Activated CD4-positive, CD25-positive, alpha-beta regulatory T cell treated with anti-CD3 and anti-CD28 coated beads, Interleukin-2, amount 50 U/mL, for 16 hours (primary cell): ENCODE measurements at places on chromosomes 6 and 20.
A peak's percentile ranks its signal among the peaks of the same experiment; 100 is the strongest.

- peak; percentile 3 for DNase-seq
Observed at GRCh38 chr20:52494244-52494643, 302.7 kb upstream of the ZFP64 start.

- no peak for DNase-seq
Observed at GRCh38 chr6:36735110-36736071, 37.8 kb downstream of the RAB44 start.

DNA sequence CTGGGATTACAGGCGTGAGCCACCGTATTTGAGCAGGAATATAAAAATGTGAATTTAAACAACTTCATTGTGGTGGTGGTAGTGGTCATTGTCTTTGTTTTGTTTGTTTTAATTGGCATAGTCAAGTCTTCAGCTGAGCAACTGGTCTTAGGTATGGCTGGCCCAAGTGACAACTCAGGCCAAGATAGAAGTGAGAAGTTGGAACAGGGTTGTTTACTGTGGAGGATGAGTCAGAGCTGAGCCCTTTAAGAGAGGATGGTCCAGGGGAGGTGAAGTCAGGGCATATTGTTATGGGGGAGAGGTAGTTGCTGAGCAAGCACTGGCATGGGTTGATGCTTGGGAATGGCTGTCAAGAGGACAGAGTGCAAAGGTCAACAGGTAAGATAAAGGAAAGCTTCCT lies 308.2 kb downstream of the FARS2 start:
- no peak for DNase-seq

DNA sequence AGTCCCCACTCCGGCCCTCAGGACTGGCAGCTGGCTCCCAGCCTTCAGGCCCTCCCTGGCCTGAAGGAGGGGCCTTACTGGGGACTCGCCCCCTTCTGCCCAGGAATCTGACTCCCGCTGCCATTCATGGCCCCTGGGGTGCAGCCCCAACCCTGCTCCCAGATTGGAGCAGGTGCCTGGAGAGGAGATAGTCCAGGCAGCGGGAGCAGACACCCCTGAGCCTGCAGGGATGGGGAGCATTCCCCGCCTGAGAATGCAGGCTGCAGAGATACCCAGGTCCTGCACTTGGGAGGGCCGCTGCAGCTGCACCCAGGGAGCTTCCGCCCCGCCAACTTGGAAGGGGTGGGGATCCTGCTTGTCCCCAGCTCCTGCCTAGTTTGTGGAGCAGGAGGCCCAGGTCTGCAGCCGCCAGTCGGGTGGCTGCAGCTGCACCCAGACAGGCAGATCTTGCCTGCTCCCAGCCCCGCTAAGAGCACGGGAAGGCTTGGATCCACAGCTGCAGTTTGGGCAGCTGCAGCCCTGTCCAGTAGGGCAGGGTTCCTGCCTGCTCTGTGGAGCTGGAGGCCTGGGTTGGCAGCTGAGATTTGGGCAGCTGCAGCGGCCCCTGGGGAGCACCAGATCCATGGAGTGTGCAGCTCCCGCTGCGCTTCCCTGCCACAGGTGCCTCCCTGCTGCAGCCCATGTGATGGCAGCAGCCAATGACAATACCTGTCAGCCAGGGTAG lies 5.2 kb downstream of the GTSF1L start:
- no peak for DNase-seq

DNA sequence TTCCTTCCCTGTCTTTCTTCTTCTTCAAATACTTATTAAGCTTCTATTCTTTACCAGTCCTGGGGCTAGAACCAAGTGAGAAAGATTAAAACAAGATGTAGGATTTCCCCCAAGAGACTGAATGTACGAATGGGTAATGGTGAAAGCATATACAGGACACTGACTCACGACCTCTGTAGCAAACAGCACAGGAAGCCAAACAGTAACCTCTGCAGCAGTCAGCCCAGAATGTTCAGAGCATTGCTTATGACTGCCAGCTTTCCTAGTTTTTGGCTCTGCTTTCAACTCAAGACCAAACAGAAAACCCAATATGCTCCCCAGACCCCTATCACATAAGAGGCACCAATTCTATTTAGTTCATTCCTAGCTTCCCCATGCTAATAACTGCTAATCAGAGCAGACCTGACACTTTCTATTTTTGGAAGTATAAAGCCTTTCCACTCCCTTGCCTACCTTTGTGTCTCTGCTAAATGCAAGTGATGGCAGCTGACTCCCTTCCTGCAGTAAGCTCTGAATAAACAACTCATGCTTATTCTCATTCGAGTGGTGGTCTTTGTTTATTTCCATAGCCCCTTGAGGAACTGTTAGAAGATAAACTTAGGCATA lies 690.6 kb downstream of the EPM2A start:
- DNase-seq: no peak

DNA sequence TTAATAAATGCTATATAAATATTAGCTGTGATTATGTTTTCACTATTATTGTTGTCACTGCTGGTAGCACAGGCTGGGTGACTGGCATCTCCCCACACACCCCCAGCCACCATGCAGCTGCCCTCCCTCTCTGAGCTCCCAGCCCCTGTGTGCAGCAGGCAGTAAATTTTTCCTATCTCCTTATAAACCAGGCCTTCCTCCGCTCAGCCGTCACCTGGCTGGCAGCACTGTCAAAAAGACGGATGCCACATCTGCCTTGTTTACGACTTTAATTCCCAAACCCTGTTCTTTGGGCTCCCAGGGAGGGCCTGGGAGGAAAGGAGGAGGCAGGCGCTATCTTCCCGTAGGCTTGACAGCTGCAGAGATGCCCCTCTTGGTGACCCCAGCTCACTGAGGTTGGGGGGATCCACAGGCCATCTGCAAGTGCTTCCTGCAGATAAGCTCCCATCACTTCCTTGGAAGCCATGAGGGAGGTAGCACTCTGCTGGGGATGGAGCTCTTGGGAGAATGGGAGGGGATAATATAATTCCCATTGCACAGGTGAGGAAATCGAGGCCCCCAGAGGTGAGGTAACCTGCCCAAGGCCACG lies 94.5 kb downstream of the GRM4 start:
- no peak for DNase-seq

GRCh38 chr20:45857882-45858216 lies 435 bp downstream of the ZSWIM3 start:
- no peak for DNase-seq

DNA sequence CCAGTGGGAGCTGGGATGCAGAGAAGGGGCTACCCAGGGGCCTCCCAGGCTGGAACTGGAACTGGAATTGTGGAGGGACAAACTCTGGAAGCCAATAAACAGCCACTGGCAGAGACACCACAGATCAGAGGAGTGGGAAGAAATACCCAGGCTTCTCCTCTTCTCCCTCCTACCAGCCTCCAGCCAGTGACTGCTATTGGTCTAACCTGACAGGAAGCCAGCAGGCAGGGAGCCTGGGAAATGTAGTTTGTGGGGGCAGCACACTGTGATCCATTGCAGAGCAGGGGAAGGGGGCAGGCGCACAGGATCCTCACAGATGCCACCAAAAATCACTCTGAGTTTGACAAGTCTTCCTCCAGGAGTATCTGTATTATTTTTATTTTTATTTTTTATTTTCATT lies 12.1 kb upstream of the MLN start:
- no peak for DNase-seq

DNA sequence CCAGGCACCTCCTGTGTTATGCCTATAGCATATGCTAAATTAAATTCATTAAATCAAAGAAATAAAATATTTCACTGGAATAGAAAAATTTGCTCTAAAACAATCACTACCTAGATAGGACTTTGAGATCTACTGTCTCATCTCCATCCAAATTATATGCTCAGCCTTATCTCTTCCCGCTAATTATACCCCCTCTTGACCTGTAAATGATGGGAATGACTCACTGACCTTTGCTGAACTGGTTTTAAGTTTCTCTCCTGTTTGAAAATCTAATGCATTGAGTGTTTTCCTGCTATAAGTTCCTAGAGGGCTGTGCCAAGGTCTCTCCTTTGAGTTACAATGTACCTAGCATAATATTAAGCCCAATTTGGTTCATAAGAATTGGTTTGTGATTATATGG lies 110.1 kb downstream of the BMP2 start:
- no peak for DNase-seq
